Caki2 (cell line): ENCODE measurements at places on chromosomes 11 and 22.

DNA sequence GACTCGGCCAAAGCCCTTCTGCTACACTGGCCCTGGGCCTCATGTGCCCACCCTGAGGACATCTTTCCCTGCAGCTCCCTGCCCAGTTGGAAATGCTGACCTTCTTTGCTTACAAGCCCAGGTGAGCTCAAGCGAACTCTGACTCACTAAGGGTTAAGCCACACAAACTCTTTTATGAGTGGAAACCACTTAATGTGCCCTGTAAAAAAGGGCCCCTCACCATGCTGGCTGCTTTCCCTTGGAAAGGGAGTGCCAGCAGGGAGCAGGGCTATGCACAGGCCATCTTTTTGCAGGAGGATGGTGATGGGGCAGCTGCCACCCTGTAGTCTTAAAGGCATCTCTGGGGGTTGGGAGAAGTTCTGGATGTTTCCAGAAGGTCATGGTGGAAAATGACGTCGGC is 18.7 kb downstream of the EHF start:
- DNase-seq, result no peak

GRCh38 chr11:14315130-14315529 is 43.9 kb downstream of the RRAS2 start:
- no peak for DNase-seq

DNA sequence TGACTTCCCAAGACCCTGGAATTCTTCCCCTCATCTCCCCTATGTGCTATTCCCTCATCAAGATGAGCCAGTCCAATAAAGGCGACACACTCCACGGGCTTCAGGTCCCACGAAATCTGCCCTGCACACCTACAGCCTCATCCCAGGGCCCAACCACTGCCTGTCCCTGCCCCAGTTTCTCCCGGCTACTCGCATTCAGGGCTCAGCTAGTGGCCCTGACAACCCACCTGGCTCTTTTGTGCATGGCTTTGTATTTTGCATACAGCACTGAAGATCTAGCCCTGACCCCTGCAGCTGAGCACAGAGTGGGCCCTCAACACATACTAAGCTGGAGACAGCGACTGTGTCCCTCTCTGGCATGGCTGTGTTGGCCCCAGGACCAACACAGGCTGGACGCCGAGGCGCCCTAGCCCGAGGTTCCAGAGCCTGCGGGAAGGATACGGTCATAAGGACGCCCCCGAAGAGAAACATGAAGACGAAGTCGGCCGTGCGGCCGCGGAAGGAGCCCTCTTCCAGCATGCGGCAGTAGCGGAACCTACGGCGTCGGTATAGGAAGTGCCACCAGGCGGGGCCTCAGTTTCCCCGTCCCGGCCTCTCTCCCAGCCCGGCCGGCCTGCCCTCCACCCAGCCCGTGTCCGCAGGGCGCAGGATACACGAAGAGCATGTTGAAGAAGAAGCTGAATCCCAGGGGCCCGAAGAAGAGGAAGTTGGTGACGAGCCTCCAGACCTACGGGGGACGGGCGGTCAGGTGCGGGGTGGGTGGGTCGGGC is 710 bp downstream of the DERL3 start:
- DNase-seq, result no peak

GRCh38 chr11:92692826-92693546 is 276.5 kb upstream of the MTNR1B start:
- no peak for DNase-seq

DNA sequence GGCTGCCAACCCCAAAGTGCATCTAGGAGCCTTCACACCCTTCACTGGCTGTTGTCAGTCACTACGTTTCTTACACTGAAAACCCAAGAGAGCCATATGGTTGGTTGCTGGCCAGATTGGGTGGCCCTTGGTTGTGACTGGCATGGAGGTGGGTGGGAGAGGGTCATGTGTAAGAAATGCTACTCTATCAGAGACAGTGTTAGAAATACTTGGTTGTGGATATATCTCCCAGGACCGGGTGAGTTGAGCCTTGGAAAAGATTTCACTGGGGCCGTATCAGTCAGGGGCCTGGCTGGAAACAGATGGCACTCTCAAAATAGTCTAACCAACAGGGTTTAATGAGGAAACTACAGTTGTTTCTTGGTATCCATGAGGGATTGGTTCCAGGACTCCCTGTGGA is 15.2 kb downstream of the ENDOD1 start:
- no peak for DNase-seq

DNA sequence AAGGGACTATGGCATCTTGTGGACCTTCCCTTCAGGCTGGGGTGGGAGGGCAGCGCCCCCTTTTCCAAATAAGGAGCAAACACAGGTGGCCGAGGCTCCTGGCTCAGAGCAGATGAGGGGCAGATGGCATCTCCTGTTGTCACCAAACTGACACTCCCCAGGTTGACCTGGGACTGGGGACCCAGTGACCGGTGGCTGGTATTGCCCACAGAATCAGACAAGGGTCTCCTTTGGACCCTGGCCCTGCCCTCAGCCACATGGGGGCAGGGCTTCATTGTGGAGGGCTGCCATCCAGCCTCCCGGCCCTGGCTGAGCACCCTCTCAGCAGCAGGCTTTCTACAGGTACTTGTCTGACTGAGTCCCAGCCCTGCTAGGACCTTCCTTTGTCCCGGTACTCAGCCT is 842 bp upstream of the SIGIRR start:
- no peak for DNase-seq

GRCh38 chr22:32203181-32204039 is 1.5 kb downstream of the RFPL2 start:
- DNase-seq, result no peak

DNA sequence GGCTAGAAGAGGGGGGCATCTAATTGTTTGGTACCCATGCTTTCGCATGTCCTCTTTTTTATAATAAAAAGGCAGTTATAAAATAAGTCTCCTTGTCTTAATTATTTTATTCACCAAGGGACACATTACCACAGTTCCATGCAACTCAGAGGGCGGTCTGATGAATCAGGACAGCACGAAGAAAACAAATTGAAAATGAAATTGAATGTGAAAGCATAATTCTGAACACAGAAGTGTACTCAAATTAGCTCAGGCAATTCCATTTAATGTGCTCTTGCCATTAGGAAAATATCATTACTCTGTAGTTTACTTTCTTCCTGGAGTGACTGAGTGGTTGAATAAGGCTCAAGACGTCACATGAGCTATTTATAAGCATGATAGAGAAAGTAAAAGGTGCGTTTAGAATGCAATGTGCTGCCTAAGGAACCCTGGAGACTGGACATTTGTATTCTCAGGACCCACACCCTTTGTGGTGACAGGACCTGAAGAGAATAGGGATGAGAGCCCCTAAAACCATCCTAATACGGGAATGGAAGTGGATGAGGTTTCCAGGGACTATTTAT is 59.6 kb downstream of the MTNR1B start:
- DNase-seq, result no peak

DNA sequence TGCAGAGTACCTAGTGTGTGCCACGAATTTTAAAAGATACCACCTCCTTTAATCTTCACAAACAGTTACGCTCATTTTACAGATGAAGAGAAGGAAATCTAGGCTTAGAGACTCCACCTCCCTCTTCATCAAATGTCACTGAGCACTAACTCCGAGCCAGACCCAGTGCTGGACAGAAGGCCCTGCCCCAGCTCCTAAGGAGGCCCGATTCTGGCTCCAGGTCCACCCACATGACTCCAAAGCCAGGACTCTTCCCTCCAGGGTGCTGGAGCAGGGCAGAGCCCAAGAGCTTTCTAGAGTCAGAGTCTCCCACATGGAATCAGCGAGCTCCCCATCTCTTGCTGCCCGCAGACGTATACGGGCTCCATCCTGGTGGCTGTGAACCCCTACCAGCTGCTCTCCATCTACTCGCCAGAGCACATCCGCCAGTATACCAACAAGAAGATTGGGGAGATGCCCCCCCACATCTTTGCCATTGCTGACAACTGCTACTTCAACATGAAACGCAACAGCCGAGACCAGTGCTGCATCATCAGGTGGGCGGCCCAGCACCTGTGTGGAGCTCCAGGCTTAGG is 27.6 kb downstream of the MYO7A start:
- DNase-seq, result no peak

DNA sequence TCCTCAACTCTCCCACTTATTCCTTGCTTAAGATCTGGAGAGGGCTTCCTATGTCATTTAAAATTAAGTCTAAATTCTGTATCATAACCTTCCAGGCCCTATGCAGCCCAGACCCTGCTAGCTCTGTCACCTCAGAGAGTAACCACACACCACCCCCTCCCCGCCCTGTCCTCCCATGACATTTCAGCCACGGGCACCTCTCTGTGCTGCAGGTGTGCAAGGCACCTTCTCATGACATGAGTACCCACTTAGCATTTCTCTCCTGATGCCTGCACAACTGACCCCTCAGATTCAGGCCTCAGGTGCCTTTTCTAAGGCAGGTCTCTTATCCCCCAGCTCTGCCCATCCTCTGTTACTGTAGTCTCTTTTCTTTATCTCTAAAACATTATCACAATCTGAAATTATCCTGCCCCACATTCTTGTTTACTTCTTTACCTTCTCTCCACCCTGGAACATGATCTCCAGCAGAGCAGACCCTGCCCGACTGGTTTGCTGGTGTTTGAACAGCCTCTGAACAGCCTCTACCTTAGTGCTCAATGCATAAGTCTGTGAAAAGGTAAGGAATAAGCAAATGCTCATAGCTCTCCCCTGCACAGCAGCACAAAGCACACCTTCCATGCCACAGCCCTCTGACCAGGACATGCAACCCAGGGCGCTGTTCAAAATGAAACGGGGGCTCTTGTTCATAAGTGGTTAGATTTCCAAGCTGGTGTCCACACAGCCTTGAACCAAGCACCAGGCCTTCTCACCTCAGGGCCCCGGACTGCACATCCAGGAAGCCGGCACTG is 196.1 kb upstream of the B3GAT1 start:
- DNase-seq, result no peak
